ENCODE measurements at places on chromosomes 6 and 20.

- no peak for DNase-seq
Observed at GRCh38 chr6:89680150-89680549, 41.6 kb upstream of the LYRM2 start.

GRCh38 chr6:44494011-44494501 is 106.5 kb downstream of the CDC5L start:
- DNase-seq: no peak

GRCh38 chr20:39645131-39645530 is 683.0 kb downstream of the DHX35 start:
- no peak for DNase-seq

DNA sequence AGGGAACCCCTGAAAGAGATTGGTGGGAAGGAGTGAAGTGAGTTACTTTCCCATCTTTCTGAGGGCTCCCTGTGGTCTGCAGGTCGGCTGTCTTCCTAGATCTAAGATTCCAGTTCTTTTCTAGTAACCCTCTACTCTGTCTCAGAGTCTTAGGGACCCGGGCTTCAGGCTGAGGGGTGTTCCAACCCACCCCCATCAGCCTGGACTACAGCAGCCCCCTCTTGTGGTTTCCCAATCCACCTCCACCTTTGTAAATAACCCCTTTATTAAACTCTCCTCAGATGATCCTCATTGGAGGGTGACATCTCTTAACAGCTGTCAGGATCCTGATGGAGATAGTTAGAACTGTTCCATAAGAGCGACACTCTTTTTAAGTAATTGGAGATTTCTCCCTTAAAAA is 300.4 kb downstream of the LRFN2 start:
- DNase-seq: no peak

DNA sequence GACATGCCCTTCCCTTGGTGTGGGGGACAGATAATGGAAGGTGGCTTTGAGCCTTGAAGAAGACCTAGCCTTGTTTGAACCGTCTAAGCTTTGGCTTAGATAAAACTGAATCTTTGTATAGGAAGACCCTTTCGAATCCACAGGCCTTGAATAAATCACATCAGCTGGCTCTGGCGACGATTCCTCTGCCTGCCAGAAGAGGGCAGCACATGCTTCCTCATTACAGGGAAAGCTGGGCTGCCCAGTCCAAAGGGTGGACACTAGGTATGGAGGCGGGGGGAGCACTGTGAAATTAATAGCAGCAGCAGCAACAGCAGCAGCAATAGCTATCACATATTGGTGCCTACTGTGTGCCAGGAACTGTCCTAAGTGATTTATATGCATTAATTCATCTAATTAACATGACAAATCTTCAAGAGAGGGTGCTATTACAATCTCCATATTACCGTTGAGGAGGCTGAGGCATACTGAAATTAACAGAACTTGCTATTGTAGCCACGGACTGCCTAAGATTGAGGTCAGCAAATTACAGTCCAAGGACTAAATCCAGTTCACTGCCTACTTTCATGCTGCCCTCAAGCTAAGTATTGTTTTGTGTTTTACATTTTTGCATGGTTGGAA is 85.1 kb downstream of the CLIC5 start:
- DNase-seq: peak; percentile 15

DNA sequence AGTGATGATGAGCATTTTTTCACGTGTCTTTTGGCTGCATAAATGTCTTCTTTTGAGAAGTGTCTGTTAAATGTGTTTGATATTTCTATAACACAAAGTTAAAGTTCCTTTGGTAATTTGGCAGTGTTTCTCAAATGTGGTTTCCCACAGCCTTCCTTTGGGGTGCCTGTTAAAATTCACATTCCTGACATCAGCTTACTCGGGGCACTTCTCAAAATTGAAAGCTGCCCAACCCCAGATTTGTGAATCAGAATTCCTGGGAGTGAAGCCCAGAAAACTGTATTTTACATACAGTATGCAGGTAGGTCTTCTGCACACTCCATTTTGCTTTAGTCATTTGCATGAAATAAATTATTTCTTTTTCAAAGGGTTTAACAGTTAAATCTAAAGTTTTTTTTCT is 207.9 kb downstream of the GMPR start:
- DNase-seq: no peak

DNA sequence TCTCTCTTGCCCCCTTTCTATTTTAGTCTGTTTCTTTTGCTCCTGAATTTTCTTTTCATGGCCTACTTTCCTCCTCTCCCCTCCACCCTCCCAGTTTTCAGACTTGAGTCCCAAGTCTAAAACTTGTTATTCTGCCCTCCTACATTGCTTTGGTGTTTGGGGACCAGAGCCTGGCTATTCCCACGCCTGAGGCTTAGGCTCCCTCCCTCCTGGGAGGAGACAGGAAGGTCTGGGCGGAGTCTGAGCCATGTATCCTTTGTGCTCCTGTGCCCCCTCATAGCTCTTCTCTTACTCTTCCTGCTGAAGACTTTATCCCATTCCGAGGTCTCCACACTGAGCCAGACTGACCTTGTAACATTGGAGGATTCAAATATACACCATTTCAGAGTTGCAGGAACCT is 69.5 kb downstream of the DAAM2 start:
- DNase-seq: no peak

GRCh38 chr20:17155401-17155800 is 71.4 kb upstream of the PCSK2 start:
- DNase-seq: no peak

DNA sequence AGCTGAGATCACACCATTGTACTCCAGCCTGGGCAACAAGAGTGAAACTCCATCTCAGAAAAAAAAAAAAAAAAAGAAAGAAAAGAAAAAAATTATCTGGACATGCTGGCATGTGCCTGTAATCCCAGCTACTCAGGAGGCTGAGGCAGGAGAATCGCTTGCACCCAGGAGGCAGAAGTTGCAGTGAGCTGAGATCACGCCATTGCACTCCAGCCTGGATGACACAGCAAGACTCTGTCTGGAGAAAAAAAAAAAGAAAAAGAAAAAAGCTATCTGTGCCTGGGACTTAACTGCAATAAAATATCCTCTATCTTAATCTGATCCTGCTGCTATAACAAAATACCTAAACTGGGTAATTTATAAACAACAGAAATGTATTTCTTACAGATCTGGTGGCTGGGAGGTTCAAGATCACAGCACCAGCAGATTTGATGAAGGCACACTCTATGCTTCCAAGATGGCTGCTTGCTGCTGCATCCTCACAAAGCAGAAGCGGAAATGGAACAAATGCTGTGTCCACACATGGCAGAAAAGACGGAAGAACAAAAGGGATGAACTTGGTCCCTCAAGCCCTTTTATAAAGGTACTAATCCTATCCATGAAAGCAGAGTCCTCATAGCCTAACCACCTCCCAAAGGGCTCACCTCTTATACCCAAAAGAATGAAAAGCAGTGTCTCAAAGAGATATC is 273.3 kb upstream of the JARID2 start:
- no peak for DNase-seq

GRCh38 chr6:191487-192312 is 100.6 kb upstream of the DUSP22 start:
- DNase-seq: no peak

DNA sequence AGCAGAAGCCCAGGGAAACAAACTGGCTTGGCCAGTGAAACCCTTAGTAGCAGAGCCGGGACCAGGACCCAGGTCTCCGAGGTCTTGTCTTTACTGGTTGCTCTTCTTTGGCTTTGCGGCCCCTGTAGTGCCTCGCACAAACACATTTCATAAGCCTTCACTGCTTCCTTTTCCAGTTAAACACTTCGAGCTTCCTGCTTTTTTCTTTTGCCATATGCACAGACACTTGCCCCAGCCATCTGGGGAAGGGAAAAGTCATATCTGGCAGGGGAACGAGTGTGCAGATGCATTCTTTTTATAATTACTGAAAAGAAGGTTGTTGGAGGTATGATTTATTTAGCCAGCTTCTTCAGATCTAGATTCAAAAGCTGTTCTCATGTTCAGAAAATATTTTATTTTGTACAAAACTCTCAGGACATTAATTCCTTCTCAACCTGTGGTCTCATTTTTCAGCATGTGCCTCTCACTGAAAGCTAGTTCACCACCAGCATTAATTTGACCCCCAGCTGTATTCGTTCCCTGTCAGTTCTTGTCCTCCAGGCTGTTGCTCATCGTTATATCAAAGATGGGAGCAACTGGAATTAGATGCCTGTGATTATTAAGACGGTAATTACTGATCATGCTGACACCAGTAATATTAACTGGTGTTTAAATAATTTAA is 19.2 kb downstream of the KLHL32 start:
- DNase-seq: no peak

DNA sequence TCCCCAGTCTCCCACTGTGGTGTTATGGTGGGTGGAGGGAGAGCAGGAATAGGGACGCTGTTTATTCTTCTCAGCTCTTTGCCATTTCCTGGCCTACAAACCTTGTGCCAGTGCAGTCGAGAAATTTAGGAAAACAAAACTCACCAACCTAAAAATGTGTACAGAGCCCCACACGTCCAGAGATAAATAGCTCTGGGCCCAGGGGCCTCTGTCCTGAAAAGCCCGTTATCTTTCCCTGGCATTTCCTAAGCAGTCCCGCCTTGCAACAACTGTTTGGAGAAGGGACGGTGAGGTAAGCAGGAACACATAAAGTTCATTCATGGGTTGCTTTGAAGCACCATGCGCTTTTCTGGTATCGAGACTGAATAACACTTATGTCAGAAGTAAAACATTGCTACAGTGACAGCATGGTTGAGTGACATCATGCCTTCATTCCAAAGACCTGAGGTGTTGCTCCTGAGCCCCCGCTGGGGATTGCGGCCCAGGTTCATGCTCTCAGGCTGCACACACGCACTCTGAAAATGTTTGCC is 80.1 kb upstream of the NXT1 start:
- no peak for DNase-seq

- no peak for DNase-seq
Observed at GRCh38 chr20:40397467-40397866, 291.6 kb downstream of the MAFB start.

DNA sequence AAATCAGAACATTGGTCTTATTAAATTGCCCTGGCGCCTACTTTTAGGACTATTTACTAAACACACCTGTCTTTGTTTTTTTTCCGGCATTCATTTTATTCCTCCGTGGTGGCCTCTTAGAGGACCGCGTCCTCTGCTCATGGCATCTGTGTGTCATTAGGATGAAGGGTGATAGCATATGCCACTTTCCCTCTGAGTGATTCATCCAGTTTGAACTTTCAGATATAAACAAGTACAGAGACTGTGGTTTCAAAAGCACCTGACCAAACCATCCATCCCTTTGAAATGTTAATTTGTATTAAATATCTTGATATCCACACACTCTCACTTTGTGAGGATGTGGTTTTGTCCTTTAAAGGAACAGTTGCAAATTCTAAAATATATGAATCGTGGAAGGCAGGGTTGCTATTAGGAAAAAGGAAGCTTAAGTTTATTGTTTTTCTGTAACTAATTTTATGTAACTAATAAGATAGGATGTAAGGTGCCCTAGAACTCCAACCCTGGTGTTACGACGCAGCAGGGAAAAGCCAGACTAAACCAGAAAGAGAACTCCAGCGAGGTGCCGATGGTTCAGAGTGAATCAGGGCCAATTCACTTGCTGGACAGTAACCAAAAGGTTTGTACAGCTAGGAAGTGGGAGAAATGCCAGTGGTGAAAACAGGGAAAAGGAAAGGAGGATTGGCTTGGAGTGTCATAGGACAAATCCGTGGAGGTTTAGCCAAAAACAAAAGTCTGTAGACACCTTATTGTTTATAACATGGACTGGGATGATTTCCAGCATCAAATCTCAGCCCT is 98.7 kb downstream of the SHLD1 start:
- DNase-seq: no peak

DNA sequence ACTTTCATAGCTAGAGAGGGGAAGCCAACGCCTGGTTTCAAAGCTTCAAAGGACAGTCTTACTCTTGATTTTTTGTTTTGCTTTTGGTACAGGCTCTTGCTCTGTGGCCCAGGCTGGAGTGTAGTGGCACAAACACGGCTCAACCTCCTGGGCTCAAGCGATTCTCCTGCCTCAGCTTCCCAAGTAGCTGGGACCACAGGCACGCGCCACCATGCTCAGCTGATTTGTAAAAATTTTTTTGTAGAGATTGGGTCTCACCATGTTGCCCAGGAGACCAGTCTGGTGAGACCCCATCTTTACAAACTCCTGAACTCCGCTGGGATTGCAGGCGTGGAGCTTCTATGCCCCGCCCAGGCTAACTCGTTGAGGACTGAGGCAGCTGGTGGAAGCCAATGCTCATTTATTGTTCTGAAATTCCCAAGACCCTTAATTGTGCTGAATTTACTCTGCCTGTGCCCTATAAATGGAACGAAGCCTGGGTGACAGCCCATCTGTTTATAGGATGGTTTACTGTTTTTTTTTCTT is 18.0 kb downstream of the SRSF3 start:
- DNase-seq: no peak

DNA sequence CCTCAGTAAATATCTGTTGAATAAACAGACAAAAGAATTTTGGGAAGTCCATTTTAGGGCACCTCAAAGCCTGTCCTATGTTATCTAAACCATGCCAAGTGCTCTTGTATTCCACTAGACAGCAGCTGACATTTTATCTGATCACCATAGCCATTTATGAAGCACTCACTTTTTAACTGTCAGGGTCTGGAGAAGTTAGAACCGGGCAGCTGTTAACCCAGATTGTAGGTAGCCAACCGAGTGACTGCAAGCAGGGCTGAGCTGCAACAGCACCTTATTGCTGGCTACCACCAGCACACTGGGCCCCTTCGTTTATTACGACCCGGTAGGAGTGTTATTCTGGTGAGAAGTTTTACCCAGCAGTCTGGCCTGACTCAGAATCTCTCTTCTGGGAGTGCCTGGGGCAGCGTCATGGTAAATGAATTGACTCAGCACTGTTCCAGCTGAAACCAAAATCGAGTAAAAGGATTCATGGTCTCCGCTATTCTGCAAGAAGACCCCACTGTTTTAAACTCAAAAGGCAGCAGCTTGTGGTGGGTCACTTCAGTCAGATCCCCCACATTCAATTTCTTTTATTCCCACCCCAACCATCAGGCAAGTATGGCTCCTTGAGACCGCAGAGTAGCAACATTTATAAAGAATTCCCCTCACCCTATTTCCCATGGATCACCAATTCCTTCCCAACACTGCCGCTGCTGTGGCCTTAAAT is 1.7 kb downstream of the UBE2V1 start:
- no peak for DNase-seq

- no peak for DNase-seq
Observed at GRCh38 chr20:59016795-59017492, 2.3 kb upstream of the TUBB1 start.

Measured in hypothalamus (tissue), 51 donors.